ENCODE measurements at places on chromosomes 7 and 10.

GRCh38 chr10:11793762-11794479, 29.2 kb upstream of the PROSER2 start:
- DNase-seq = peak; percentile 15

DNA sequence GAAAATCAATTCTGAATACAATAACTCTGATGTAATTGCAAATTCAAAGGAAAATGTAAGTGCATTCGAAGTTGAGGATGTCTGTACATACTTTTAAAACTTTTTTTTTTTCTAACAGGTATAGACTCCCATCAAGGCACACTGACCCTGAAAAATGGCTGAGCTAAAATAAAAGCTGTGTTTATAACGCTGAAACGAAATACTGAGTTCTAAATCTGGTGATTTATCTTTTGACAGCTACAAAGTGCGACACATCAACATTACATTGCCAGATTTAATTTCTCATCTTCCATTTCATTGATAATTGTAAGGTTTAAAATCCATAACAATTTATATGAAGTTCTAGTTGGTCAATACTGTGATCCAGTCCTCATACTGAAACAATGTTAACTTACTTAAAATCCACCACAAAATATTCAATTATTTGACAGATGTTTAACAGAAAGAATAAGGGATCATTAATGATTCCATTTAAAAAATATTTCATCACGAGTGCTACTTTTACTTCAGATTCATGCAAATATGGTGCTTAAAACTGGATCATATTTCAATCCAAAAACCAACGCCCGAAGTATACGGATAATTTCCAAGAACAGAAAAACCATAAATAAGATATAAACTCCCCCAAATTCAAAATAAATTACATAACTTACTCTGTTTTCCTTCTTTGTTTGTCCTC, 1.4 kb downstream of the RAB11FIP2 start:
- DNase-seq = no peak

GRCh38 chr10:67659497-67659896, 36.5 kb downstream of the CTNNA3 start:
- DNase-seq = no peak

DNA sequence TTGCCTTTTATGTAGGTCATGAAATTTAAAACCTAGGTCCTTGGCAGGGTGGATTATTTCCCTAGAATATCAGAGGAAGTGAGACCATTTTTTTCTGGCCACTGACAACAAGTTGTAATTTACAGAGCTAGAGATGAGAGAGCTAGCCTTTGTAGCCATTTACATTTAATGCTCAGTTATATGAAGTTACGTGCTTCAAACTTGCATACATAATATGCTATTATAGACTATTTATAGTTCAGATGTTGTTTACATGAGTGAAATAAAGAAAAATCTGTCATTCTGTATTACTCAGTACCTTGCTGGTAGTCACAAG, 234.9 kb upstream of the MBL2 start:
- DNase-seq = no peak

GRCh38 chr10:45160271-45160670, 155.1 kb downstream of the OR13A1 start:
- peak; percentile 8 for DNase-seq

DNA sequence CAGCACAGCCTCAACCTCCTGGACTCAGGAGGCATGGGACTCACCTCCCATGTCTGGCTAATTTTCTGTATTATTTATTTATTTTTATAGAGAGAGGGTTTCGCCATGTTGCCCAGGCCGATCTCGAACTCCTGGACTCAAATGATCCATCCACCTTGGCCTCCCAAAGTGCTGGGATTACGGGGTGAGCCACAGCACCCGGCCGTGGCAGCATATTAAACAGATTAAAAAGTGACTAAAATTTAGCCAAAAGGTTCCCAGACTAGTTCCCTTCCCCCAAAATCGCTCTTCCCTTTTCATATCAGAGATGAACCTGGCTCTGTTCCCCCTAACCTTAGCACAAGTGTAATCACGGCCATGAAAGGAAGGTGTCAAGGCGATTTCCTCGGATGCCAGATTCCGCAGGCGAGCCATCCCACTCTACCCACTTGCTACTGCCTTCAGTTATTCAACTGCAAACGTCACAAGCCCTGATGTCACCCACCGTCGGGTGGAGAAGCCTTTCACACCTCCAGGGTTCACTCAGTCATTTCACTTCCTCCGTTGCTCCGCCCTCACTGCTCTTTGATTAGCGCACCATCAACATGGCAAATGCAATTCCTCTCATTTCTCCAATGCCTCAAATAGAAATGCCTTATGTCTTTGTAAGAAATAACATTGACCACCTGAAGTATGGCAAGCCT, 104.7 kb upstream of the RHEB start:
- no peak for DNase-seq

Data from fibroblast of the aortic adventitia (primary cell).